HS-27A (cell line): ENCODE measurements at places on chromosomes 7 and 10.

DNA sequence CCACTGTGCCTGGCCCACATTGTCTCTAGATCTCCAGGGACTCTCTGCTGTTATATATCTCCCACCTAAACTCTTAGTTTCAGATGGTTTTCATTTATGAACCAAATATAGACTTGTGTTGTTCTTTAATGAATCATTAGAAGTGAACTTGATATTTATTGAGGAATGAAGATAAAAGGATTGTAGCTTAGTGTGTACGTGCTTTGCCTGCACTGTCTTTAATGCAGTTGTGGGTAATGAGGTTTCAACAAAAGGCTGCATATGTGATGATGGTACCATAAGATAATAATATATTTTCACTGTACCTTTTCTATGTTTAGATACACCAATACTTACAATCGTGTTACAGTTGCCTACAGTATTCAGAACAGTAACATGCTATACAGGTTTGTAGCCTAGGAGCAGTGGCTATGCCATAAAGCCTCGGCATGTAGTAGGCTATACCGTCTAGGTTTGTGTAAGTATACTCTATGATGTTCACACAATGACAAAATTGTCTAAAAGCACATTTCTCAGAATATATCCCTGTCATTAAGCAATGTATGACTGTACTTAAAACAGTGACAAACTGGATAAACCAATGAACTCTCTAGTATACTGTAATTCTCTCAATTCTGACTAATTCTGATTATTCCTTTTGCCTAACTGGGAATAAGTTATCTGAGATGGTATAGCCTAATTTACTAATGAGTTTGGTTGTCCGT, 25.2 kb downstream of the VCL start:
- DNase-seq: no peak

GRCh38 chr10:130885021-130885655, 426.4 kb downstream of the TCERG1L start:
- DNase-seq: no peak

DNA sequence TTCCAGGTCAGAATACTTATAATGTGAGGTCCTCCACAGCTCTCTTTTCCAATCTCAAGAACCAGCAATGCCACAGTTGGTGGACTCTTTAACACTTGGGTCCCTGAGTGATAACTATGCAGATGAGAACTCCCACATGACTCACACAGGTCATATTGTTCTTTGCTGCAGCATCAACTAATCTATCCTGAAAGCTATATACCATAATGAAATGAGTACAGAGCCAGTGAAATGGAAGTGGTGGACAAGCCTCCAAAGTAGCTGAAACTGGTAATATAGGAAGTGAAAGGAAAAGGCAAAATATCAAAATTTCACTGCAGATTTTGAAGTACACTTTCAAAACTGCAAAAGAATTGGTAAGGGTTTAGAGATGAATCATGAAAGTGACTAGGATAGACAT, 45.6 kb downstream of the SORCS1 start:
- DNase-seq: no peak

DNA sequence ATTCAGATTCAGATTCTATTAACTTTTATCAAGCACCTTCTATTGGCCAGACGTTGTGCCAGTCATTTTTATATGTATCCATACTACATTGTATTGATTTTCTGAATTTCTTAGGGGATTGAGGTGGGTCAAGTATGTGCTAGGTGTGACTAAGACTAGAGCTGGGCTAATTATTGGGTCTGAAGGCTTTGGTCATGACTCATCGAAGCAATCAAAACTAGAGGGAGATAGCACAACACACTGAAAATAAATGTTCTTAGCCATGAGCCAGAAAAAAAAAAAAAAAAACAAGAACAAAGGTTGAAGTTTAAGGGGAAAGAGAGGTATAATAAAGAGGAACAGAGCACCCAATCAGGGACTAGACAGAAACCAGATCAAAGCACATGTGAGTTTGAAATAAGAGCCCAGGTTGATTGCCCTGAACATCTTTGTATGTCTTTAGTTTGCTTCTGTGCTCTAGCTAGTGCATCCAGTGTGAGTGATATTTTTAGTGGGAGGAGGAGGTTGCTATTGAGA, 171.6 kb upstream of the FOXP2 start:
- peak; percentile 49 for DNase-seq

DNA sequence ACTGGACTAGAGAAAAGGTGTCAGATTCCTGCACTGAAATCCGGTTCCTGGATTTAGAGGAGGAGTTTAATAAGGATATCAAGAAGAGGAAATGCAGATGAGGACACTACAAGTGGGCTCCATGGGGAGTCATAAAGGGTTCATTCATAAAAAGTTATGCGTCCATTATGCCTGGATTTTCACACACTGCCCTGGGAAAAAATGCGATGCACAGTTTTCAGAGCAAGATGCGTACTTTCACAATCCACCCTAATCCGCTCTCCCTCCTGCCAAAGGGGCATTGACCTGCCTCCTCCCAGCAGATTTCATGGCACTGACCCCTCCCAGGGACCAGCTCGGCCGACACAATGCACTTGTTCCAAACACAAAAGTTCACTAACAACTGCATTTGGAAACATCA, 42.2 kb upstream of the OPALIN start:
- no peak for DNase-seq

DNA sequence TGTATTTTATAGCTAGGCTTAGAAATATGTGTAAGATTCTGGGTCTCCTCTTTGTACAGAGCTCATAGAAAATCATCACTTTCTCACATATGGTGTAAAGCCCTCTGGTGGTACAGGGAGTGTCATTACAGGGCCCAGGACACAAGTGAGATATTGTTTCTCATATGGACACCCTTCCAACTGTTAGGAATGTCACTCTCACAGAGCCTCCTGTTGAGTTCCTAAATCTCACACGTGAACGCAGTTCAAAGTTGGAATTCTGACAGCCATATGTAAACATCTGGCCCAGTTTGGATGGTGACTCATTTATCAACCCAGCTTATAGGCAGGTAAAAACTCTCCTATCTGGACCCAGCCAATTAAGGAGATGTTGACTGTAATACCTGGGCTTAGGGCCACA, 35.4 kb upstream of the ZNF107 start:
- DNase-seq: no peak
